IMR-90 (cell line): ENCODE measurements at places on chromosomes 1 and 21. TPM values are rescaled to one million over a fixed set of nuclear protein-coding genes. Genes with fewer than 3 reads are reported as not detected.

DNA sequence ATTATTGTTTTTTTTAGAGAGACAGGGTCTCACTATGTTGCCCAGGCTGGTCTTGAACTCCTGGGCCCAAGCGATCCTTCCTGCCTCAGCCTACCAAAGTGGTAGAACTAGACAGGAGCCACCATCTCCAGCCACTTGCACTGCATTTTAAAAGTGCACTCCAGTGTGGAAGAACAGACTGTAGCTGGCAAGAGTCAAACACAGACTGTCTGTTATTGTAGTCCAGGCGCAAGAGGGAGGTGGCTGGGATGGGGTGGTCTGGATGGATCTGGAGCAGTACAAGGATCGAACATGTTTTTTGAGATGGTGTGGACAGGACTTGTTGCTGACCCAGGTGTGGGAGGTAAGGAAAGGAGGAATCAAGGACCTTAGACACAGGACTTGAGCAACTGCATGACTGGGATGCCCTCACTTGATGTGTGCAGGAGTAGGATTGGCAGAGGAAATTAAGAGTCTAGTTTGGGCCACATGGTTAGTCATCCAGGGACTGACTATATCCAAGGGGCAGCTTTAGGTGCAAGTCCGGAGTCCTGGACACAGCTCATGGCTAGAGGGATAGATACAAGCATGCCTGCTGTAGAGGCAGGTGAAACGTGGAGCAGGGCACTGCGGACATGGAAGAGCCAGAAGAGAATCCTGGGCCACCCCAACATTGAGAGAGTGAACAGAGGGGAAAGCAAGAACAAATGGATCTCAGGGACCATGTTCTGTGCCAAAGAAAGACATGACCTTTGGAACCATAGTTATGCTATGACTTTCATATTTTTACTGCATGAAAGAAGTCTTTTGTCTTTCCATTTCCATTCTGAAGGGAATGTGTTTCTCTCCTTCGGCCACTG is 42.0 kb downstream of the ELK4 start:
- no peak for DNase-seq

- peak; percentile 2 for DNase-seq
Observed at GRCh38 chr1:81803431-81804110, 2.8 kb downstream of the ADGRL2 start.

DNA sequence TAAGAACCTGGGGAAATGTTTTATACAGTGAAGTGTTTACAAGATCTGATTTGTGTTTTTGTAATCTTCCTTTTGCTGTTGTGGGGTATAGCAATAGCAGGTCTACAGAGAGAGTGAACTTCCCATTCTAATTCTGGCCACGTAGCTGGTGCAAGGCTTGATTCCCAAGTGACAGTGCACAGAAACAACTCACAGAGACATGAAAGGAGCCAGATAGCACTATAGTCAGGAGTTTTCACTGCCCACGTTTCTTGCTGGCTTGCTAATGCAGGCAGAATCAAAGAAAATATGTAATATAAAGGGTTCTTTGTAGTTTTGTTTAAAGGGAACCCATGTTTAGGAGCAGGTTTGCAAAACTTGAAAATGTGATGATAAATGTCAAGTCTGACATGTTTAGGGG is 170.9 kb upstream of the IVNS1ABP start:
- DNase-seq = no peak

DNA sequence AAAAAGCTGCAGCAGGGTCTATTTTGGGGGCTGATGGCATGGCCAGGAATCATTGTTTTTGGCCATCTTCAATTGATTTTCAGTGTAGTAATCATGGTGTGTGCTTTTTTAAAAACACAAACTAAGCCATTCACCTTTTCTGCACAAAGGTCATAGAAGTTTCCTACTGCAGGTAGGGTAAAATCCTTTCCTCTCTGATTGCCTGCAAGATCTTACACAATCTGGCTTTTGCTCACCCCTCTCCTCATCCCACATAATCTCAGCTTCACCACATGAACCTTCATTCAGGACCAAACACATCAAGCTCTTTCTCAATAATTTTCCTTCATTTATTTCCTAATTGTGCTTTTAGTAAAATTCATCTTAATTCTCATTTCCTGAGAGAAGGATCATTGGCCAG is 38.3 kb upstream of the GBP5 start:
- DNase-seq = no peak

LCE1A gene
- total RNA-seq = not detected in 2 replicates

DNA sequence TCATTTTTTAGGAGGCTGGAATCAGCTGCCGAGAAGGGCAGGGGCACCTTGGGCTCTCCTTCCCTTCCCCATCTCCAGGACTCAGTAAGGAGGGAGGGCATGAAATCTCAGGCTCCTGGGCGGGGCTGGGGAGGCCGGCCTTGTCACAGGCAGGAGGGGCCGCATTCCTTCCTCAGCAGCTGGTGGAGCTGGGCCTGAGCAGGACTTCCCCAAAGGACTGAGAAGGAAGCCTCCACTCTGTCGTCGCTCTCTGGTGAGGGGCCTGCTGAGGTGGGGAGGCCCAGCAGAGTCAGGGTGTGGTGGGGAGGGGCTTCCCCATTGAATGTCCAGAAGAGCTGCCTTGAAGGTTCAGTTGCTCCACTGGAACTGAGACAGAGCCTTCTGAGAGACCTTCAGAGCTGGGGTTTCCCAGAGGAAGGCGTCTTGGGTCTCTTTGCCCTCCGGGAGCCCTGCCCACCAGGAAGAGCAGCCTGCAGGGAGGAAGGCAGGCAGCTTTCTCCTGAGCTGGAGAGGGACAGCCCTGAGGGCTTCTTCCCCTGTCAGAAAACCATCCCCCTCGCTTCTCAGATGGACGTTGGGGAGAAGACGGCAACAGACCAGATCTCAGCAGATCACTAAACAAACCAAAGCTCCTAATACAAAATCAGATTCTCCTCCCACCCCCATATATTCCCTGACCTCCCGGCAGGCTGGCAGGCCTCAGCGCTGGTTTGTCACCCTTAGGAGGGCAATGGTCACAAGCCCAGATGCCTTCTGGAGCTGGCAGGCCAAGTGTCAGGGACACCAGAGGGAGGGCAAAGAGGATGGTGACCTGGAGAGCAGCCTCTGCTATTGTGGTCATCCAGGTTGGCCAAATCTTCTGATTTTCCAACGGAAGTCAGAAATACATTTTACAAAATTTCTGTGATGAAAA is 10.7 kb downstream of the KCNA10 start:
- peak; percentile 9 for DNase-seq

- DNase-seq = no peak
Observed at GRCh38 chr1:63073309-63074306, 248.8 kb upstream of the FOXD3 start.

CLCN6 gene
- total RNA-seq = 4.1 and 5.0 TPM in 2 replicates

DNA sequence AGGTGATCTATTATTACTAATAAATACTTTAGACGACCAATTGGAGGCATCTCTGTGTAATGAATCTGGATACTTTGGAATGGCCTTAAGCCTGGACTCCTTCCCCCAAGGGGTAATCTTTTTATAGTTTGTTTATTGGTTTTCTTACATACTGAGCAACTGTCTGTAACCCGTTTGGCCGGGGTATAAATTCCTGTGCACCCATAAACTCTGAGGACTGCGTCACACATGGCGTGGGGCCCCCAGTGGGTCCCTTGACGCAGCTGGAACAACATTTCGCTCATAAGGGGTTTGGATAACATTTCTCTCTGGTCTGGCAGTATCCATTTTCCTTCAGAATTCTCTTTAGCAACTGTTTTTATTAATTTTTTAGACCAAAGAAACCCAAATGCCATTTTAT is 26.5 kb downstream of the SCCPDH start:
- DNase-seq = no peak

UBE2J2 gene
- 20.3 and 20.6 TPM in 2 replicates for total RNA-seq

GRCh38 chr1:7684132-7684531 is 87.0 kb upstream of the VAMP3 start:
- DNase-seq = no peak

PTPRF gene
- 25.8 and 27.8 TPM in 2 replicates for total RNA-seq
